ENCODE measurements at places on chromosomes 3 and 15.

GRCh38 chr3:159605776-159606175 is 382.9 kb upstream of the IL12A start:
- DNase-seq, result no peak

- DNase-seq, result no peak
Measured at GRCh38 chr3:193305356-193305755, 64.3 kb downstream of the PLAAT1 start.

GRCh38 chr3:151944356-151944755 is 70.9 kb downstream of the SUCNR1 start:
- DNase-seq, result no peak

- DNase-seq, result peak; percentile 52
Measured at GRCh38 chr3:8325306-8325705, 176.3 kb upstream of the LMCD1 start.

DNA sequence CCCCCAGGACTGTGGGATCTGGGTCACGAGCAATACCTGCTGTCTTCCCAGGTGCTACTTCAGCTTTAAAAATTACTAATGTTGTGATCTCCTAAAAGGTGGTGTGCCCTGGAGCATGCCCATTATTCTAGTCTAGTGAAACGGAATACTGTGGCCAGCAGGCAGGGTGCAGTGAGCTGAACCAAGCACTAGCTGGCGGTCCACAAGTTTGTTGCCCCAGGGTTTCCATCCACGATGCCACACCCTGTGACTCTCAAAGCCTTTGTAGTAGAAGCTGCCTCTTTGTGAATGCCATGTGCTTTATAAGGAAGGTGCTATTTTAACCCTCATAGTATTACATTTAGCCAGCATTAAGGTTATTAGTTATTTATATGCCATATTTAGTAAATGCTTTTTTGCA is 49.1 kb downstream of the PXYLP1 start:
- DNase-seq, result no peak
